Activated T-cell treated with anti-CD3 and anti-CD28 coated beads for 1 hour (primary cell): ENCODE measurements at places on chromosomes 5 and 9.

DNA sequence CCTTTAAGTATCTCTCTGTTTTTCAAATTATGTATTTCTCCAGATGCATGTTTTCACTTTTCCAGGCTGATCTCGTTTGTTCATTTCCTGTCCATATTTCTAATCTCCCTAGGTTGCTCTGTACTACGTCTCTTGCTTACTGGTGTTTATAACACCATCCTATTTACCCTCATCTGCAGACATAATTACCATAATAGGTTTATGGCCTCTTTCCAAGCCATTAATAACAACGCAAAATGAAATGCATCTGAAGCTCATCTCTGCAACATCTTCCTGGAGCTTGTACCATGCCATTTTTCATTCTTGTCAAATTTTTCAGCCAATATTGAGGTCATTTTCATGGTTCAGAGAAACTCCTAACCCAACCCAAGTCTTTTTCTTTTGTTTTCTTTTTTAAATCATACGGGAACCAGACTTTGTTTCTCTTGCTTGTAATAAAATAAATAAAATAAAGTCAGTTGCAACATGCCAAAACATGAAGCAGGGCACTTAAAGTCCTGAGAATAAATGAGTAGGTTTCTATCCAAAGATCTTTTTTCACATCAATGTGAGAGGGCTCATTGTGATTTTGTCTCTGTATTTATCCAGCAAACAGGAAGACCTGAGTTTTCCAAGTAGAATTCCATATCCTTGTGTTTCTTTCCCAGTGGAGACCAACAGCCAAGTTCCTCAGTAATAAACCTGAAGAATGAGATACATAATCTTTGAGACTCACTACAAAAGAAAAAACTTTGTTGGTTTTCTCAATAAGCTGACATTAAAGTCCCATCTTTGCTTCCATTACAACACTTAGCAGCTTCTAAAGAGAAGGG is 37.0 kb downstream of the DPYSL3 start:
- no peak for DNase-seq

- DNase-seq = no peak
These were observed 233.3 kb downstream of the ZNF608 start for GRCh38 chr5:124512952-124513632.

DNA sequence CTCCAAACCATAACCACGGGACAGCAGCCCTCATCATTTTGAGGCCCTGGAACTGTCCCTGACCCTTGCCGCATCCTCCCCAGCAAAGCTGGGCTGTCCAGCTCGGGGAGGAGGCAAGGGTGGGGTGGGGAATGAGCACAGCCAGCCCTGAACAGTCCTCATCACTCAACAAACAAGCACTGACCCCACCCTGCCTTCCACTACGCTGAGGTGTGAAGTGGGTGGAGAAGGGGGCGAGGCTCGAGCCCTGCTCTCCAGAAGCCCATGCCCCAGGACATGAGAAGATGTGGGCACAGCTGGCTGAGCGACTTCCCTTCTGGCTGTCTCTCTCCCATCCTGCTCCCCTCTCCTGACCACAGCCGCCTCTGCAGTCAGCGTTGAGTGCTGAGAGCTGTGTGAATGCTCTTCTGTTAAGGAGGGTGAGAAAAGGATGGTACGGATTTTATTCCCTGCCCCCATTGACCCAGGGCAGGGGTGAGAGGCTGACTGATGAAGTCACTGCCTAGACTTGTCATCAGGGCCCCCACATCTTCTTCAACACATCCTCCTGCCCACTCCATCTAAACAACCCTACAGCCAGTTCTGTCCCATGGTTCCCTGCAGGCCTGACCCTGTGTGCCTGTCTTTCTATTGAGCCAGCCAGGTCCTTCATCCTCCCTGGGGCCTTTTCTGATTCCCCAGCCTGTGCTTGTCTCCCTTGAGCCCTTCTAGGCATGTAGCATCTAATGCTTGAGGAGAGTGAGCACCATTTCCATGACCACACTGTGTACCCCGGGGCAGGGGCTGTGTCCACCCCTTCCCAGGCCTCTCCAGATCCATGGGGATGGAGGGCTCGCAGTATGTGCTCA is 276.0 kb downstream of the FSTL4 start:
- DNase-seq = no peak

DNA sequence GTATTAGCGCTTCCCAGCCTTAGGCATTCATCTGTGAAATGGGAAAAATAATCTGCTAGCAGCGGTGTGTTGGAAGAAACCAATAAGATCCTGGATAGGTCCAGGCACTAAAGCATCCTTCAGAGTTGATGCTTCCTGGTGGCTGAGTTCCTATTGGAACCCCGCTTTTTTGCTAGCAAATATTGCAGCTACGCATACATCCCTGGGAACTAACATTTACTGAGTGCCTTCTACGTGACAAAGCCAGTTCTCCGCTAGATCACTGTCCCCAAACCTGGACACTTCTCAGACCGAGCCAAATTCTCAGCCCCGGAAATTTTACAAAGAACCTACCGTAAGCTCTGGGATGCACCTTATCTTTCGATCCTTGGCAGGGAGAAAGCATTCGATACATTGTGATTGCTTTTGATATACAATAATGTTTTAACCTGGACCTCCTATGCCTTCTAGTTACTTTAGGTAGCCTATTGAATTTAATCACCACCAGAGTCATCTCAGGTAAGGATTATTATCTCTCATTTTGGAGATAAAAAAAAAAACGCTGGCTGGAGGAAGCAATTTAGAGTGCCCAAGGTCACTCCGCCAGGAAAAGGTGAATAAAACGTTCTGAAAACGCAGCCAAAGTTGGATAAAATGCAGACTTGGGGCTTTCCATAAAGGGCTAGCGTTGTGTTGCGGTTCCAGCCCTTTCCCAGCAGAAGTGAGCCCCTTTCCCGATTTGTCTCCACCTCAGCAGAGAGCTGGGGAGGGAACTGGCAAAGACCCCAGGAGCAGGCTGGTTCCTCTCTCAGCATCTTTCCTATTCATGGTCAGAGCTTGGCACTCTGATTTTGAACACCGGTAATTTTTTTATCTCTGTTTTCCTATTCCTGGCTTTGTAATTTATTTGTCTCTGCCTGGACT is 2.6 kb upstream of the MSX2 start:
- no peak for DNase-seq

DNA sequence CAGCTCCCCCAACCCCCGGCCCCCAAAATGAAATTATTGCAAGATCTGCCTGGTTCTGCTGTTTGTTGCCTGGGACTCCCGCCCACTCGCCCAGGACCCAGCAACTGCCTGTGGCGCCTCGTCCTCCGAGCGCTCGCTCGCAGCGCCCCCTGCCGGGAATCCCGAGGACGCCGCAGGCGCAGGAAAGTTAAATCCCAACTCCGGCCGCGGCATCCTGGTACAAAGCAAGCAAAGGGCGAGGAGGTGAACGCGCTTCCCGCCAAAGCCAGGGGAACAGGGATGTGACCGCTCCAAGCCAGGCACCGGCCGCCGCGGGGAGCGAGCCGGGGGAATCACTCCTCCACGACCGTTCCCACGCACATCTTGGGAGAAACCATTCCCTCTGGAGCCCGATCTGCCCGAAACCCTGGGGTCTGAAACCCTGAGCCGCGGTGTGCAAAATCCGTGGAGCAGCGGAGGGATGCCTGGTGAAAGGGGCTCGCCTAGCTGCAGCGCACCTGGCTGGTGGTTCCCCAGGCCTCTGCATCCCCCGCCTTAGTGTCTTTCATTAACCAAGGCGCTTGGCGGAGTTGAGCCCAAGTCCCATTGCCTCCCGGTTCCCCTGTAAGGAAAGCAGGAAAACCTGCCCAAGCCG is 1.3 kb downstream of the SEMA5A start:
- peak; percentile 31 for DNase-seq

- no peak for DNase-seq
These were observed 62.6 kb upstream of the DMAC1 start for GRCh38 chr9:7862170-7862569.

DNA sequence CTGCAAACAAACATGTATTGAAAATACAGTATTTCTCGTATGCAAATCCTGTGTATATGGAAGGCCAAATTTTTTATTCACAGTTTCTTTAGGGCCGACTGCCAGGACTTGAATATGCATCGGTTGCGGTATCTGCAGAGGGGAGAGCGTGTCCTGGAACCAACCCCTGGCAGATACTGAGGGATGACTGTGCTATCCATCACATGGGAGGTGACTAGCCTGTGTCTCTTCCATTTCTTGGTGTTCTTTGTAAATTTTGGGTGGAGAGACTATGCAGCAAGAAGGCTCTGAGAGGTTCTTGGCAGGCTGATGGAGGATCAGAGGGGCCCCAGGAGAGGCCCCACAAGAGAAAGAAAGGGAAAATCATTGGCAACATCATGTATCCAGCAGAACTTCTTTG is 384.3 kb downstream of the YTHDC2 start:
- no peak for DNase-seq

DNA sequence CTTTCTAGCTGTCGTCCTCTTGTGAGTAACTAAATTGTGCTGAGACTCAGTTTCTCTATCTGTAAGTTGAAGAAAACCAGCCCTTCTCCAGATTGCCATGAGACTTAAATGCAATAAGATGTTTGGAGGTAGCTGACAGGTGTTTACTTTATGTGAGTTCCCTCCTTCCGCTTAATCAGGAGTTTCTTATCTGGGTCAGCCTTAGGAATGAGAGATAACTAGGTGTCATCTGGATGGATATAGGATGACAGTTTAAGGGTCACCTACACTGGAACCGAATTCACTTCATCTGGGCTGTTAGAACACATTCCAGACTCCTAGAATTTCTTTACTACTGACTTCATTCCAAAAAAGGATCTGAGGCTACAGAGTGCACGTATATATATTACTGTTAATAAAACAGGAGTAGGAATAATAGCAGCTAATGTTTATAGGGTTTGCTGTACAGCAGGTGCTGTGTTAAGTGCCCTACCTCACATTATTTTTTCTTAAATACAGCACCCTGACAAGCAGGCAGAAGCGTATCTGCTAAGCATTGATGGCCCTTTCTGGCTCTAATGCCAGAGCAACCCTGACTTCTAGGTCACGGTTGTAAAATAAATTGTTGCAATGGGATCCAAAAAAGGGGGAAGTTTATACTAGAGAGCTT is 30.0 kb upstream of the CPEB4 start:
- DNase-seq = no peak

DNA sequence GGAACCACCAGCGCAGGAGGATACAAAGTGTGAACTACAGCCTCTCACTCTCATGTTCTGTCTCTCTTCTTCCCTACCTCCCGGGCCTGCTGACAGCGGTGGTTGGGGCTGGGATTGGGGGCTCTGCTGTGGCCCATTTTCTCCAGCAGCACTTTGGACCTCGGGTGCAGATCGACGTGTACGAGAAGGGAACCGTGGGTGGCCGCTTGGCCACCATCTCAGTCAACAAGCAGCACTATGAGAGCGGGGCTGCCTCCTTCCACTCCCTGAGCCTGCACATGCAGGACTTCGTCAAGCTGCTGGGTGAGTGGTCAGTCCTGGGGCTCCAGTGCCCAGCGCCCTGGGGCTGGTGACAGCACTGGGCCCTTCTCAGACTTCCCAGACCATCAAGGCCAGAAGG is 4.7 kb downstream of the PCYOX1L start:
- DNase-seq = no peak
